ENCODE measurements at places on chromosomes 2 and 18. TPM values are rescaled to one million over a fixed set of nuclear protein-coding genes. Genes with fewer than 3 reads are reported as not detected.

Gene VAMP5
- not detected for total RNA-seq

Gene HOXD4
- not detected for total RNA-seq

Gene TM4SF20
- not detected for total RNA-seq

Gene REG1B
- total RNA-seq, result not detected

Gene DES
- total RNA-seq, result not detected

Gene FIGN
- 37.7 TPM for total RNA-seq

Gene SMAD7
- 53.6 TPM for total RNA-seq

Gene VWA3B
- not detected for total RNA-seq

Gene PDE11A
- total RNA-seq, result 0.05 TPM

Gene SLC9A4
- total RNA-seq, result not detected

Gene CMPK2
- total RNA-seq, result 0.24 TPM

Measured in osteocyte (in vitro differentiated cells).